Activated CD4-positive, alpha-beta T cell treated with anti-CD3 and anti-CD28 coated beads for 36 hours (primary cell): ENCODE measurements at places on chromosomes 1 and 21. TPM values are rescaled to one million over a fixed set of nuclear protein-coding genes. Genes with fewer than 3 reads are reported as not detected.

Gene VANGL2
- total RNA-seq, result 0.09 TPM

- no peak for DNase-seq
Measured at GRCh38 chr1:84573481-84573966, 716 bp downstream of the CTBS start.

Gene ZSWIM5
- total RNA-seq, result 0.63 TPM

GRCh38 chr21:16002874-16003466, 273.2 kb downstream of the USP25 start:
- no peak for DNase-seq

Gene AMY1C
- total RNA-seq, result not detected

- no peak for DNase-seq
Measured at GRCh38 chr1:53125623-53126360, 16.6 kb downstream of the SLC1A7 start.

- no peak for DNase-seq
Measured at GRCh38 chr1:225519166-225519863, 91.5 kb upstream of the LBR start.

Gene IRF6
- total RNA-seq, result 0.14 TPM

DNA sequence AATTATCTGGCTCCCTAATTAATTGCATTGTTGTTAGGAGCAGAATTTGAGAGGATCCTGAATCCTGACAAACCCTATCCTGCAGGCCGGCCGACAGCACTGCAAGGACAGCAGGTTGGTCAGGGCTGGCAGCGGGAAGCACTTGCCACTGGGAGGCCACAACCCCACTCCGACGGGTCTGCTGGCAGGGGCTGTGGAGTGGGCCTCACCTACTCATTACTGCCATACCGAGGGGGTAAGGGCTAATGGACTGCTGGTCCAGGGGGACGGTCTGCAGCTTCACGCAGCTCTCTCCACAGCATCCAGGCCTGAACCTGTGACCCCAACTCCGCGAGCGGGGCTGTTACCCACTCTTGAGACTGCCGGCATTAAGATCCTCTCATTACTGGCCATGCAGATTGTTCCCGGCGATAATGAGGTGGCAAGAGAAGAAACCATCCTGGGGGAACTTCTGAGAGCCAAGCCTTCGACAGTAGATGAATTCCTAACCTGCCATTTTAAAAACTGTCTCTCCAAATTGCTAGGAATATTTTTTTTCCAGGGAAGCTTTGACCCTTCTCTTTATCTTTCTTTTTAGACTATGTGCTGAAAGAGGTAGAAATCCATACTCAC, 501.3 kb downstream of the OMA1 start:
- DNase-seq, result no peak

DNA sequence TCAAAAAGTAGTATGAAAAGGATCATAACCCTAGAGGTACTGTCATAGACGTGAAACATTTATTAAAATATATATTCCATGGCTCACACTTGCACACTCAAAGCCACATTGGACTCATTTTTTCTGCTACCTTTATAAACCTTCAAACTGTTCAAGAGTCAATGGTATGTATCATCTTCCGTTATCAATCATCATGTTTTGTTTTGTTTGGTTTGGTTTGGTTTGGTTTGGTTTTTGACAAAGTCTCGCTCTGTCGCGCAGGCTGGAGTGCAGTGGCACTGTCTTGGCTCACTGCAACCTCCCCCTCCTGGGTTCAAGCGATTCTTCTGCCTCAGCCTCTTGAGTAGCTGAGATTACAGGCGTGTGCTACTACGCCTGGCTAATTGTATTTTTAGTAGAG, 1.8 kb downstream of the IFNAR2 start:
- peak; percentile 82 for DNase-seq

GRCh38 chr1:22114083-22115012, 28.5 kb downstream of the WNT4 start:
- DNase-seq, result no peak

- DNase-seq, result no peak
Measured at GRCh38 chr1:31615414-31615813, 2.1 kb upstream of the HCRTR1 start.

DNA sequence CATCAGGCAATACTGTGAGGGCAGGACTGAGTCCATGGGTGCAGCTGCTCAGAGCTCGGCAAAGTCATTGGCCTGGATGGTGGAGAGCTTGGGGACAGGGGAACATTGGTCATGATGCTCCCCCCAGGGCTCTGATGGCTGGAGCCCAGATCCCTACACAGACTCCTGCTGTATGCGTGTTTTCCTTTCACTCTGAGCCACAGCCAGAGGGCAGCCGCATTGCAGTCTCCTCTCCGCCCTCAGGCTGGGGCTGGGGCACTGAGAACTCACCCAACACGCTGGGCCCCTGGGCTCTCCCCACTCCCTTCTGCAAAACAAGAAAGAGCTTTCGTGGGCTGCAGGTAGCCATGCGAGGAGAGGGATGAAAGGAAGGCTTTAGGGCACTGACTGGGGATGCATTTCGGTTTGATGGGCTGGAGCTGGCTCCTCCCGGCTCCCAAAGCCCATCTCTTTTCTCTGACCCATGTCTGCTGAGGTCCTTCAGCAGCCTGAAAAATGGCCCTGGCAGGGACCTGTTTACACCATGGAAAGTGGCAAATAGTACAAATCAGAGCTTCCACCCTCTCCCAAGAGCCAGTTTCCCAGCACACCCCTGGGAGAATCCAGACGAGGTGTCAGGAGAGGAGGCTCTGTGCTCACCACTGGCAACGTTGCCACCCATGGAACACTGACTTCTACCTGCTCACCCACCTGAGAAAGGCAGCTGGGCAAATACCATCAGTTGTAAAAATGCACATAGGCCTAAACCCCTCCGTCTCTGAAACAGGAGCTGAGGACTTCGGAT, 43.8 kb downstream of the CAPN2 start:
- DNase-seq, result no peak

Gene SPRR5
- total RNA-seq, result not detected

GRCh38 chr21:17441370-17441769, 71.5 kb upstream of the CXADR start:
- no peak for DNase-seq

Gene FAM177B
- not detected for total RNA-seq

GRCh38 chr21:42396799-42397745, 1.2 kb upstream of the TMPRSS3 start:
- no peak for DNase-seq

- DNase-seq, result no peak
Measured at GRCh38 chr1:38360807-38361206, 314.2 kb upstream of the POU3F1 start.

DNA sequence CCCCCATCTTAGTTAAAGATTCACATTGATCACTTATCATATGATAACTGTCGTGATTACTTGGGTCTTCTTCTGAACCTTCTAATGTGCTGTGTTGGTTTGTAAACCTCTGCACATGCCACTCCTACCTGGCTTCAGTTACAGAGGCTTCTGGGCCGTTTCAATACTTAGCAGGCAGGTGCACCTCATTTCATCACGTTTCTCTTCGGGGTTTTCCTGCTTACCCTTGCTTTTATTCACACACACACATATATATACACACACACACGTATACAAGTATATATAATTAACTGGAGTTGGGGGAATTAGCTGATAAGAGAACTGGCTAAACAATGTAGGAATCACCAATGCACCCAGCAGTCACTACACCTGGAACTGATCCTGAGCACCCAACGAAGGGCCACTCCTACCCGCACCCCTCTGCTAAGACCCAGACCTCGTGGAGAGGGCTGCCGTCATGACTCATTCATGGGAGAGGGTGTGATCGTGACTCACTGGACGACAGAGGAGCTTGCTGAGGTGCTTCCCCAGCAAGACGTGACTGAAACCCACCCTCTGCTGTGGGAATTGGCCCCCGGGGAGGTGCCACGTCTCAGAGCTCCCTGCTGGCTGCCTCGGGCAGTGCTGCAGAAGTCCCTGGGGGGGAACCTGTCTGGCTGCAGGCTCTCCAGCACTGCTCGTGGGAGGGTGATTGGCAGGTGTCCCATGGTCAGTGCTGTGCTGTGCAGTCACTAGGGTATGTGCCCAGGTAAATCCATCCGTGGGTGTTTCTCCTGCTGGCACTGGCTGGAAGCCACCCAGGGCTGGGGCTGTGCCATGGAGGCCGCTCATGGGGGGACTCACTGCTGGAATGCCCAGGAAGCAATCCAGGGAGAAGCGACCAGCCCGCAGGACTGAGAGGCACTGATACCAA, 166.6 kb downstream of the DYRK1A start:
- DNase-seq, result peak; percentile 60

- DNase-seq, result peak; percentile 86
Measured at GRCh38 chr1:204453141-204453772, 41.3 kb downstream of the PIK3C2B start.

- no peak for DNase-seq
Measured at GRCh38 chr1:228917342-228917741, 182.1 kb downstream of the RHOU start.

Gene FCAMR
- not detected for total RNA-seq

DNA sequence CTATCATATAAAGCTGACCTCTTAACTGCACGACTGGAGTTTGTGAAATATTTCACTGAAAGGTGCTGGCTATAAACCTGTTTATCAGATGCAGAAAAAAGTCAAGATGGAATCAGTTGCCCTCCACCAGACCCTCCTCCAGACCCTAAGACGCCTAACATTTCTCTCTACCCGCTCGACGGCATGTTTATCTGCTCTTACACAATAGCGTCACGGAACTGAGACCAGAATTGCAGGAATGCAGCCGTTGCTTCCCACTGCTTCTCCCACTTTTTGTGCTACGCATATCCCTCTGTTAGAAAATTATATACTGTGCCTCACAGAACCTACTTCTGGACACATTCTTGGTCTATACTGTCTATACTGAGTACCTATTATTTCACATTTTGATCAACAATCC, 28.2 kb upstream of the FAM131C start:
- no peak for DNase-seq

GRCh38 chr1:36176106-36176949, 20.4 kb downstream of the MAP7D1 start:
- no peak for DNase-seq

DNA sequence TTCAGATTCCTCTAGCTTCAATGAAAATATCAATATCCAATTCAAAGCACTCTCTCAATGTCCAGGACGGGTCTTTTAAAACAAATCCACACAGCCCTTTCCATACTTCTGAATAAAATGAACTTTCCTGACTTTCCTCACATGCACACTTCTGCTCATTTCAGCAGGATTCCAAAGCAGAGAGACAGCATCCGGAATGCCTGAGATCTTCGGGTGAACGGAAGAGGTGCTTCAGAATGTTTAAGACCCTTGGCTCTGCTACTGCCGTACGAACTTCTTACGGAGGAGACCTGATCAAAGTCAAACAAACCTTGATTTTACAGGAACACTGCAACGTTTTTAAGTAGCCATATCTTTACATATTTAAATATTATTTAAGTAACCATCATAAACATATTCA, 245.7 kb downstream of the PTBP2 start:
- DNase-seq, result no peak

DNA sequence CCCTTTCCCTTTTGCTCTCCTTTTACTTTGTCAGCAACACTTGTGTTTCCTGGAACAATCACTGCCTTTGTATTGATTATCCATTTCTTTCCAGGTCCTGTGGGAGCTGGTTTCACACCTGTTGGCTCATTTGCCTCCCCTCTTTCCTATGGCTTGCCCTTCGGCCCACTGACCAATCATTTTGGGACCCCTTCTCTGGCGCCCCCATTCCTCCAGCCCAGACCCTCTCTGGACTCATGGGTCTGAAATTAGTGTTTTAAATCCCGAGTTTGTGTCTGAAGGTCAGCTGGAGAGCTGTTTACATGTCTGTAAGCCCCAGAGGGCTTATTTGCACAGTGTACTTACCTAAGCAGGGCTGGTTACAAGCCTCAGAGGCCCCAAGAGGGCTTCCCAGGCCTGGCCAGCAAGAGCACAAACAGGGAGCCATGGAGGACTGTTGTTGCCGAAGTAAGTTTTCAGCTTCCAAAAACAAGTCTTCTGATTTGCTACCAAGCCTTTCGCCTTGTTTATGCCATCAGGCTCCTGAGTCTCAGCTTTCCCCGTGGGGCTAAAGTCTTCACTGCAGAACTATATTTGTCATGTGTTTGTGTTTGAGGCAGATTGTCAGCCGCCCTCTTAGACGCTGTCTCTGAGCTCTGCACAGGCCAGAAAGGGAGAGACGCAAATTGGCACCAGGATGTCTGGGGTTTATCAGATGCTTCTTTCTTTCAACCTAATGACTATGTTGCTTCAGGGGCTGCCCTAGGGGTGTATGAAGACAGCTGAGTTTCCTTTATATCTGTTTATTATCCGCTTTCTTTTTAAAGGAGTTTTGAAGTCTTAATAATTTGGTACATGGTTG, 93.0 kb downstream of the ATP1A1 start:
- DNase-seq, result no peak

GRCh38 chr21:36917471-36918158, 48.9 kb downstream of the HLCS start:
- DNase-seq, result peak; percentile 18

Gene ADAM30
- not detected for total RNA-seq

Gene SF3B4
- 68.6 TPM for total RNA-seq

DNA sequence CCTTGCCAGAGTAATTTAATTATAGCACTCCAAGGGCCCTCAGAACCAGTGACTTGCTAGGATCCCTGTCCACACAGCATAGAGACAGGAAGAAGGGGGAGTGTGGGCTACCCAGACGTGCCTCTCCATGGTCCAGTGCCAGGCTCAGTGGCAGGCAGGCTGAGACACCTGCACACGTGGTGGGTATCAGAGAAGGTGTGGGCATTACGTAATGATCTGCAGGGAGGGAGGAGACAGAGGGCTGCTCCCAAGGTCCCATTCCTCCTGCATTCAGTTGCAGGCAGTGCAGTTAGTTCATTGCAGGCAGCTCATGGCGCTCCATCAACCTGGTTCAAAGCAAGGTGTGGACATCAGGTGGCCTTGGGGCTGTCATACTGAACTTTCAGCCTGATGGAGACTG, 49.9 kb downstream of the C8B start:
- DNase-seq, result no peak

GRCh38 chr21:45590246-45590725, 48.0 kb upstream of the SLC19A1 start:
- DNase-seq, result peak; percentile 92

Gene OR2L8
- total RNA-seq, result not detected

GRCh38 chr1:112881742-112882127, 74.3 kb downstream of the SLC16A1 start:
- no peak for DNase-seq

DNA sequence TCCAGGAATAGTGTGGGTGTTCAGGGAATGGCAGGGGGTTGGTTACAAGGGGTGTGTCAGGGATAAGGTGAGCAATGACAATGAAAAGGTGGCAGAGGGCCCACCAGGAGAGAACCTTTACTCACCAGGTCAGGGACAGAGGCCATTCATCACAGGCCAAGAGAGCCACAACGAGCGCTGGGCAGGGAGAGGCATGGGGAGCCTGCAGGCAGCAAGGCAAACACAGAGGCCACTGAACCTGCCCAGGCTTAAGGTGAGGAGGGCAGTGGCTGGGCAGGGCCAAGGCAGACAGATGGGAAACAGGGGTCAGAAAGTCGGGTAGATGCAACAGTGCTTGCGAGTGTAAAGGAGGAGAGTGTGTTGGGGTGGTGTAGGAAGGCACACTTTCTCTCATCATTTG, 28.3 kb upstream of the MYBPHL start:
- no peak for DNase-seq

- DNase-seq, result no peak
Measured at GRCh38 chr1:31725777-31726535, 22.1 kb upstream of the COL16A1 start.

GRCh38 chr1:38028105-38028591, 15.6 kb downstream of the UTP11 start:
- DNase-seq, result peak; percentile 87

Gene OPRD1
- 0.02 TPM for total RNA-seq

Gene FMO1
- not detected for total RNA-seq

Gene WNT4
- total RNA-seq, result not detected

- DNase-seq, result no peak
Measured at GRCh38 chr1:184310157-184310819, 76.5 kb upstream of the C1orf21 start.
